ENCODE measurements at places on chromosomes 16 and 17.

DNA sequence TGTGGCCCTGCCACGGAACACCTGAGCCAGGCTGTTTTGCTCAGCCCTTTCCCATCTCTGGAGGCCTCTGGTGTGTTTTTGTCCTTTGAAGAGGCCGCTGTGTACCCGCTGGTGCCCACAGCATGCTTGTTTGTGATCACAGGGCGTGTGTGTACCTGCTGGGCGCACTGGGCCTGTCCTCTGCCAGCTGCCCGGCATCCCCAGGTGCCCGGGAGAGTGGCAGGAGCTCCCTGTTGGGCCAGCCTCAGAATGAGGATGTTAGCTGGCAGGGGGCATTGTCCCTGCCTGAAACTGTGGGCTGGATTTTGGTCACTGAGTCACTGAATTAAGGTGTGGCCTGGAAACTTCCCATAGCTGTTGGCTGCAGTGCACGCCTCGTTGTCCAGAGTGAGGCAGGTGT lies 31.1 kb downstream of the BAIAP2 start:
- DNase-seq = no peak

DNA sequence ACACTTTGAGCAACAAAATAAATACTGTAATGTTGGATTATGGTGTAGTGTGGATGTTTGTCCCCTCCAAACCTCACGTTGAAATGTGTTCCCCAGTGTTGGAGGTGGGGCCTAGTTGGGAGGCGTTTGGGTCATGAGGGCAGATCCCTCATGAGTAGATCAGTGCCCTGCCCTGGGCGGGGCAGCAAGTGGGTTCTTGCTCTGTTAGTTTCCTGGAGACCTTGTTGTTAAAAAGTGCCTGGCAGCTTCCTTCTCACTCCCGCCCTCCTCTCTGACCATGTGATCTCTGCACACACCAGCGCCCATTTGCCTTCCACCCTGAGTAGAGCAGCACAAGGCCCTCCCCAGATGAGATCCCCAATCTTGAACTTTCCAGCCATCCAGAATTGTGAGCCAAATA lies 67.7 kb downstream of the MPRIP start:
- DNase-seq = no peak

DNA sequence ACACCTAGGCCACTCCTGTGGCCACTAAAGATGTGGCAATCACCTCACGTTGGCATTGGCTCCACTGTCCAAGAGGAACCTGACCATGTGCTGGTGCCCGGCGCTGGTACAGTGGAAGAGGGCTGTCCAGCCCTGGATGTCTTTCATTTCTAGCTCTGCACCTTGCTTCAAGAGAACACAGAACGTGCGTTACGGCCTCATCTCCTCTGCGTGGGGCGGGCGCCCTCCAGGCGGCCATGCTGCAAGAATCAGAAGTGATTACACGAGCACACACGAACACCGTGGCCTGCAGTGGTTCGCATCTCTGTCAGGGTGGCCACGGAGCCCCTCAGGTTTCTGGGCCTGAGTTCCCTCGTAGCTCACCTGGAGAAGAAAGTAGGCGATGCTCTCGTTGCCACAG lies 7.5 kb downstream of the ANKS3 start:
- DNase-seq = no peak

- peak; percentile 15 for DNase-seq
Observed at GRCh38 chr17:80647746-80648145, 103.1 kb downstream of the RPTOR start.

- no peak for DNase-seq
Observed at GRCh38 chr16:66940236-66940635, 4.9 kb downstream of the CES2 start.

GRCh38 chr17:59513934-59514841 lies 51.2 kb upstream of the DHX40 start:
- DNase-seq = peak; percentile 71

DNA sequence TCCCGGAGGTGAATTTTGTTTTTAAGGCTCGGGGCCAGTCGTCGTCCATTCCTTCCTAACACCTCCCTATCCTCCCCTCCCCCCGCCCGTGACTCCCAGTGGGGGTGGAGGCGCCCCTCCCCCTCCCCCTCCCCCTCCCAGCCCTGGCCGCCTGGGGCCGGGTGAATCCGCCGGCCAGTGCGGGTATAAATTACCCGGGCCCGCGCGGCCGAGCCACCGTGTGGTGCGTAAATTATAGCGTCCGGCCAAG lies 2.0 kb upstream of the GSE1 start:
- DNase-seq = peak; percentile 6

DNA sequence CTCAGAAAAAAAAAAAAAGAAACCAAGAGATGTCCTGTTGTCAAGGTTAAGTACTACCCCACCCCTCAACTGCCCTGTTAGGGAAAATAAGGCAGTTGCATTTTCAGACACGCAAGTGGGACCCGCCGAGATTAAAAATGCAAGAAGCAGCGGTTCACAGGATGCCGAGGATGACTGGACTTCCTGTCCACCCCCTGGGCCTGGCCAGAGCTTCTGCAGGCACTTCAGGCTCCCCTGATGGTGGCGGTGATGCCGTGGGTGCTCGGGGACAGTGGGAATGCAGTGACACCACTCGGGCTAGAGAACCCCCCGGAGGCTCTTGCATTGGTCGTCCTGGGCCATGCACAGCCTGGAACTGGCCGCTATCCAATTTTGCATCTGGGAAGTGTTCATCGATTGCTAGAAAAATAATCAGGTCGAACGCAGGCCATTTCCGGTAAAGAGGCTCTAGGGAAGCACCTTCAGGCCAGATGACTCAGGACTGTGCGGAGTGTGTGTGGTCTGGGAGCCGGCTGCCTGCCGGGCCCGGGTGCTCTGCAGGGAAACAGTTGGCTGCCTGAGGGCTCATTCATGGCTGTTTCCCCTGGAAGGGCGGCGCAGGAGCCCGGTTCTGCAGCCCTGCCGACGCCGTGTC lies 13.4 kb upstream of the CRISPLD2 start:
- peak; percentile 61 for DNase-seq

GRCh38 chr17:28744104-28744971 lies 527 bp downstream of the TRAF4 start:
- peak; percentile 59 for DNase-seq

- no peak for DNase-seq
Observed at GRCh38 chr17:27009087-27009486, 284.8 kb upstream of the WSB1 start.

DNA sequence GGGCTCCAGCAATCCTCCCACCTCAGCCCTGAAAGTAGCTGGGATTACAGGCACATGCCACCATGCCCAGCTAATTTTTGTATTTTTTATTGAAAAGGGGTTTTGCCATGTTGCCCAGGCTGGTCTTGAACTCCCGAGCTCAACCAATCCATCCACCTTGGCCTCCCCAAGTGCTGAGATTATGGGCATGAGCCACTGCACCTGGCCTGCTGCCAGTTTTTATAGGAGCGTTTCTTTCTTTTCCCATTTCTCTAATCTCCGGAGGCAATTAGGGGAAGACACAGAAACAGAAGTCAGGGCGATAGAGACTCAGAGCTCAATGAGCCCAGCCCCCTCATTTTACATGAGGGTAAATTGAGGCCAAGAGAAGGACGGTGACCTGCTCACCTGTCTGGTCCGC lies 10.4 kb downstream of the MGAT5B start:
- no peak for DNase-seq

- DNase-seq = no peak
Observed at GRCh38 chr17:39927929-39928857, 661 bp downstream of the LRRC3C start.

GRCh38 chr16:19657831-19658230 lies 60.2 kb downstream of the KNOP1 start:
- no peak for DNase-seq

- no peak for DNase-seq
Observed at GRCh38 chr17:65060631-65061254, 4.2 kb upstream of the GNA13 start.

- no peak for DNase-seq
Observed at GRCh38 chr17:36993227-36993626, 44.5 kb downstream of the AATF start.

- DNase-seq = peak; percentile 37
Observed at GRCh38 chr16:77308163-77308561, 109.0 kb downstream of the SYCE1L start.

- no peak for DNase-seq
Observed at GRCh38 chr16:15425861-15426260, 8.5 kb upstream of the BMERB1 start.

DNA sequence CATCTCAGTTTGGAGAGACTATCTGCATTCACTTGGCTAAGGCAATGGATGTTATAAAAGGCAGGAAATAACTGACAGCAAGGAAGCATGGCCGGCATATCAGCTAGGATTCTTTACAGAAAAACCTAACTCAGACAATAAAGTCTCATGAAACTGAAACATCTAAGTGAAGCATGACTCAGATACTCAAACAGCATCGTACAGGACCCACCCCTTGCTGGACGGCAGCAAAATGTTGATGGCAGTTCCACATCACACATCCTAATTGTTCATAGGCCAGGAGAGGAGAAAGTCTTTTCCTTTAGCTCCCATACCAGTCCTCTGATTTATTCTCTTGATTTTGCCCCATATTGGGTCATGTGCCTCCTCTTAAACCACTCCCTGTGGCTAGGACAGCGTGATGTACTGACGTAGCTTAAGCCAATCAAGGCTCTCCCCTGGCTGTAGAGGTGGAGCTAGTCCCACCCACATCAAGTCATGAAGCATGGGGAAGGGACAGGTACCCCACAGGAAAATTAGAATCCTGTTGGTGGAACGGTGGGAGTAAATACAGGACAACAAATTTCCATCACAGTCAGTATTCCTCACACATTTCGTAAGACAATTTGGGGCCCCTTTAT lies 178.9 kb downstream of the IRX3 start:
- DNase-seq = no peak

- DNase-seq = peak; percentile 24
Observed at GRCh38 chr17:35930211-35931065, at the start of gene RDM1. RDM1 (minus strand) TSS chr17:35930773; CDS start chr17:35930727, 46 bp downstream.

- DNase-seq = no peak
Observed at GRCh38 chr17:3167574-3167973, 29.7 kb upstream of the OR1A2 start.

DNA sequence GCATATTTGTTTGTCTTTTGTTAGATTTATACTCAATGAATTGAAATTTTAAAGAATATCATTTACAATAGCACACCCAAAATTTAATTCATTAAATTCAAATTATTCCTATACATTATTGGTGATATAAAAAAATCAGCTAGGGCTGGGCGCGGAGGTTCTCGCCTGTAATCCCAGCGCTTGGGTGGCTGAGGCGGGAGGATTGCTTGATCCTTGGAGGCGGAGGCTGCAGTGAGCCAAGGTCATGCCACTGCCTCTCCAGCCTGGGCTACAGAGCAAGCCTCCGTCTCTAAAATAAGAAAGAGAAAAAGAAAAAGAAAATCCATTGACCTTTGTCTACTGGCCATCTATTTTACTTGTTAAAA lies 4.5 kb upstream of the PRDM7 start:
- no peak for DNase-seq

DNA sequence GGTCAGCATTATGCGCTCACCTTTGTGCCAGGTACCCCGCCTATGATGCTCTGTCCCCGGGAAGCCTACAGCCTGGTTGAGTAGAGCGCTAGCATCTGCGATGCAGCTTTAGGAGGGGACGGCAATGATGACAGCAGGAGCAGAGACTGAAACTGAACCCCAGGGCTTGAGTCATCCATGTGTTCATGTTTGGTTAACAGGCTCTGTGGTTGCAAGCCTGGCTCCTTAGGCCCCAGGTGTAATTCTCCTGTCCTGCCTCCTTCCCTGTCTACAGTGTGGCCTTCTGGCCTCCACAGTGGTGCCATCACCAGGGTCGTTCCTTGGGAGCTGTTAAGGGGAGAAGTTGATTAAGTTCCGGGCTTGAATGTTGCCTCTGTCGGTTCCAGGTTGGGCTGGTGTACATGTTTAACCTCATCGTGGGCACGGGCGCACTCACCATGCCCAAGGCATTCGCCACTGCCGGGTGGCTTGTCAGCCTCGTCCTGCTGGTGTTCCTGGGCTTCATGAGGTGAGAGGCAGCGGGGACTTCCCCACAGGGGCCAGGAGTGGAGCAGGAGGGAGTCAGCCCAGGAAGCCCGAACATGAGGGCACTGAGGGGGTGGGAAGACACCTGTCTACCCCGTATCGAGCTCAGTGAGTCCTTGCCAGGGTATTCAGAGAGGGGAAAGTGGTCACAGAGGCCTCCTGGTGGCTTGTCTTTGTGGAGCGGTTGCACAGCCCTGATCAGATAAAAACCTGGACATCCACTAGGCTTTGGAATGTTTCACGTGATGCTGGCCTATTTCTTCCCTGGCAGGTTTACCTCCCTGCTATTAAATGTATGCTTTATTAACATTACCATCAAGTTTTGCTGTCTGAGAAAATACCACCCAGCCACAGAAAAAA lies 9.2 kb upstream of the NAT9 start:
- no peak for DNase-seq

GRCh38 chr16:6827931-6828330 lies 504.7 kb upstream of the RBFOX1 start:
- no peak for DNase-seq
